ENCODE measurements at places on chromosomes 4 and X.

- ATAC-seq, result no peak
Observed at GRCh38 chr4:100075486-100076270, 114.6 kb downstream of the DDIT4L start.

DNA sequence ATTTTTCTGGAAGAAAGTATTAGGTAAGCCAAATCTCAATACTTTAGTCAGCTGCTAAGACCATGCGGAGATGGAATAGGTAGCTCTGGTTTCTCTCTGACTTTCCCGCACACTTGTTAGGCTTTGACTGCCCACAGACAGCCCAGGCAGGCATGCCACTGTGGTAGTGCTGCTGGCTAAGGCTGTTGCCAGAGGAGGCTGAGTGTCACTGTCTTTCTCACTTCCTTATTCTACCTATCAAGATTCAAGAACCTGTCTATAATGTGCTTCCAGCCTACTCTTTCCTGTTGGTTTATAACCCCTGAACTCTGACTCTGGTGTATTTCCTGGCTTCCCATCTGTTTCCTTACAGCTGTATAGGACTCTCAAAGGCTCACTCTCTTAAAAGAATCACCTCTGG, 81.8 kb upstream of the TRPC5 start:
- no peak for ATAC-seq

DNA sequence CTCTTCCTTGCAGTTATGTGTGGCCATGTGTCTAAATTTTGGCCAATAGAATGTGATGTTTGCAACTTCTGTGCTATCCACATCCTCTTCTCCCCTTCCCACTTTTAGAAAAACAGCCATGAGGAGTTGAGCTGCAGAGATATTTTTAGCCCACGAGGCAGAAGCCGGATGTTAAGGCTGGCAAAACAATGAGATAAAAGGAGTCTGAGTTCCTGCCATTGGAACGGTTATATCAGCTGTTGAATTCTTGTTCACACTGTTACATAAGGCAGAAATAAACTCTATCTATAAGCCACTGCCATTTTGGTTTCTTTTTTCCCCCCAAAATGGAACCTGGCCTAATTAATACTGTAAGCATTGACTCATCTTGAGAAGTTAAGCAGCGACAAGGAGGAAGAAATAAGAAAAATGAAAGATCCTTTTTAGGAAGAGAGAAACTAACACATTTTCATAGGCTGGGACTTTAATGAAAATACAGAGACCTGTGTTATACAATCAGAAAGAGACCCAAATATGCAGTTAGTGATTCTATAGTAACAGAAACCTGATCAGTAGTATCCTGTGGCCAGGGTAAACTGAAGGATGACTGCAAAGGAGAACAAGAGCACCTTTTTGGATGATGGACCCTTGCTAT, 200.5 kb downstream of the INPP4B start:
- no peak for ATAC-seq

GRCh38 chr4:110860901-110861300, 238.0 kb upstream of the PITX2 start:
- no peak for ATAC-seq

DNA sequence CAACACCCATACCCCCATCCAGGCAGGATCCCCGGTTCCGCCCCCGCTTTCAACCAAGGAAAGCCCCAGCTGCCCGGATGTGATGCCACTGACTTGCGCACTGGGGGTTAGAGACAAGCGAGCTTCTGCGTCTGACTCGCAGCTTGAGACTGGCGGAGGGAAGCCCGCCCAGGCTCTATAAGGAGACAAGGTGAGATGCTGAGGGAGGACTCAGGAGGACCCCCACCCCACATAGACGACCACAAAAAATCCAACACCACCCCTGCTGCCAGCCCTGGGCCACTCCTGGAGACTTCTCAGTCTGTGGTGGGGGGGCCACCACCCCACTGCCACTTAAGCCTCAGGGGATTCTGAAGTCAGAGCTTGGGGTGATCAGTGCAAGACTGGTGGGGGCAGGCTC, at the start of gene MAGEA4:
Gene MAGEA4 (plus strand): TSS at position 110 of the 400 bp plus-strand sequence. CDS start 10,776 bp downstream, outside the sequence.
- no peak for ATAC-seq

DNA sequence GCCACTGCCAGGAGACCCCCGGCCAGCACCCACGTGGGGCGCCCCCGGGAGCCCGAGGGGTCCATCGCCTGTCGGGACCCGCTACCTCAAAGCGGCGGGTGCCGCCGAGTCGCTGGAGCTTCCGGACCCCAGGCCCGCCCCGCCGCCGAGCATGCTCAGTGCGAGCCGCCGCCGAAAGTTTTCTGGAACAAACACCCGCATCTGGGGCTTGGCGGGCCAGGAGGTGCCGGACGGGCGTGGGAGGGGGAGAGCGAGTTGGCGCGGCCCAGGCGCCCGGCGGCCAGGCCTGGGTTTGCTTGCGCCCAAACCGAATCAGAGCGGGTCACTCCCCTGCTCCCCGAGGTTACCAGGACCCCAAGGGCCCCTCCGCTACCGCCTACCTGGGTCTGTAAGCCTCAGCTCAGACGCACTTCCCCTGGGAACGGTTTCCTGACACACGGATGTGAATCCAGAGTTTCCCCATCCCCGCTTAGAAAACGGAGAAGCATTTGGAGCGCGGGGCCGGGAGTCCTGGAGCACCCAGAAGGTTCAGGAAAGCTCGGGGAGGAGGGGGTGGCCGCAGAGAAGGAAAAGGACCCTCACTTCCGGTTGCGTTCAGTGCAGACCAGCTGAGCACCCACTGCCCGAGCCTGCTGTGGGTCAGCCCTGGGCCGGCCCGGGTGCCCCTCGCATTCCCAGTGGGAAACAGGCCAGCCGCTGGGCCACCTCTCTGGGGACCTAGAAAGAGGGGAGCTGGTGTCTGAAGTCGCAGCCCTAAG, at the start of gene EVC2:
Gene EVC2 (minus strand): TSS at position 111 of the 758 bp plus-strand sequence. CDS start 46 bp downstream, at position 65.
- ATAC-seq, result peak; percentile 73

- ATAC-seq, result no peak
Observed at GRCh38 chrX:39592776-39593175, 505.0 kb downstream of the BCOR start.

DNA sequence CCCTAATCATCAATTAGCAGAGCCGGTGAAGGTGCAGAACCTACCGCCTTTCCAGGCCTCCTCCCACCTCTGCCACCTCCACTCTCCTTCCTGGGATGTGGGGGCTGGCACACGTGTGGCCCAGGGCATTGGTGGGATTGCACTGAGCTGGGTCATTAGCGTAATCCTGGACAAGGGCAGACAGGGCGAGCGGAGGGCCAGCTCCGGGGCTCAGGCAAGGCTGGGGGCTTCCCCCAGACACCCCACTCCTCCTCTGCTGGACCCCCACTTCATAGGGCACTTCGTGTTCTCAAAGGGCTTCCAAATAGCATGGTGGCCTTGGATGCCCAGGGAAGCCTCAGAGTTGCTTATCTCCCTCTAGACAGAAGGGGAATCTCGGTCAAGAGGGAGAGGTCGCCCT, 3.3 kb upstream of the OPN1LW start:
- ATAC-seq, result no peak

DNA sequence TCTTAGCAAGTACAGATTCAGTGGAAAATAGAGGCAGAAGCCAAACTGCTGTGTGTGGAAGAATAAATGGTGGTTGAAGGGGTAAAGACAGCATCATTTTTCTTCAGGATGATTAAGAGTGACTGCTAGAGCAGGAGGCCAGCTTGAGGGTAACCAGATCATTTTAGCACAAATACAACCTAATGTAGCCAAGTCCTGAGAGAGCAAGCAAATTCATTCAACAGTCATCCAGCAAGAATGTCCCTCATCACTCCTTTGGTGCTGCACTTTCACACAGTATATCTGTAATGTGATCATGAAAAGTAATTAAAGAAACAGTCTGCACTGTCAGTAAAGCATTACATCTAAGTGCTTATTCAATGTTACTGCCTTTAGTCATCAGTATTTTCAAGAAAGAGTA, 44.8 kb downstream of the NPFFR2 start:
- no peak for ATAC-seq

DNA sequence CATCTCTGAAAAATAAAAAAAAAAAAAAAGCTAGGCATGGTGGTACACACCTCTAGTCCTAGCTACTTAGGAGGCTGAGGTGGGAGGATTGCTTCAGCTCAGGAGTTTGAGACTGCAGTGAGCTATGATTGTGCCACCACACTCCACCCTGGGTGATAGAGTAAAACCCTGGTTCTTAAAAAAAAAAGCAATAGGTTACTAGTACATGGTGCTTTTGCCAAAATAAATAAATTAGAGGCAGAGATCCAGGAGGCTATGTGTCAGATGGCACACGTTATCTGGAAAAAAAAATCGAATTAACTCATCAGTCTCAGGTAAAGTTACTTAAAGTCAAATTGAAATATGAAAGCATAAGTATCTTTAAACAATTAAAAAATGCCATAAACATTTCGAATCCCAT, 94.3 kb downstream of the VCX3A start:
- no peak for ATAC-seq

DNA sequence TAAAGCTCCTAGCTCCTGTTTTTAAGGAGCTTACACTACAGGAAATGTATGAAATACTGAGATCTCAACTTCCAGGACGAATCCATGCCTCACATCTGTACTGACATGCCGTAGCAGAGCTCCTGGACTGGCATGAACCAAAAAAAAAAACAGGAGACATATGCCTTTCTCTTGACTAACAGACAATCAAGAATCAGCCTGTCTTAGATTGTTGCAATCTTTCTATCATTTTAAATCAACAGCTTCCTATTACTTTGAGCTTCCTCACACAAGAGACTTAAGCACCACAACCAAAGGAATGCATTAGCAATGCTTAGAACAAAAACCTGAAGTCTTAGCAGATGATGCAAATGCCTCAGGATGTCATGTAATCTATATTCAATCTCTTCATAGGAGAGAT, 34.7 kb upstream of the AREG start:
- ATAC-seq, result no peak

- ATAC-seq, result no peak
Observed at GRCh38 chr4:4524364-4524763, 17.5 kb downstream of the STX18 start.

- ATAC-seq, result no peak
Observed at GRCh38 chr4:113103556-113103955, 54.1 kb downstream of the ANK2 start.

DNA sequence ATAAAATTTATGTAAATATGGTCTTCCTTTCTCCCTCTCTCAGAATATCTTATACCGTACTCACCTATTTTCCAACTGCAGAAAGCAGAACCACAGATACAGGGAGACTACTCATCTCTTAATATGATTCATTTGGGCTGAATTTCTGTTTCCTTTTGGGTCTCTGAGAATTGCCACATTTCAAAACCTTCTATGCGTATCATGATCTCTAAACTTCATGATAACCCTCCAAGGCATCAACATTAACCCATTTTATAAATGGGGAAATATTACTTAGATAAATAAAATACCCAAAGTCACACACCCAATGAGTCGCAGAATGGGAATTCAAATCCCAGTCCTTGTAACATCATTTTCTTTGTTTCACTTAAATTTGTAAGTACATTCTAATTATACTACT, 16.6 kb upstream of the PRDM8 start:
- ATAC-seq, result no peak

DNA sequence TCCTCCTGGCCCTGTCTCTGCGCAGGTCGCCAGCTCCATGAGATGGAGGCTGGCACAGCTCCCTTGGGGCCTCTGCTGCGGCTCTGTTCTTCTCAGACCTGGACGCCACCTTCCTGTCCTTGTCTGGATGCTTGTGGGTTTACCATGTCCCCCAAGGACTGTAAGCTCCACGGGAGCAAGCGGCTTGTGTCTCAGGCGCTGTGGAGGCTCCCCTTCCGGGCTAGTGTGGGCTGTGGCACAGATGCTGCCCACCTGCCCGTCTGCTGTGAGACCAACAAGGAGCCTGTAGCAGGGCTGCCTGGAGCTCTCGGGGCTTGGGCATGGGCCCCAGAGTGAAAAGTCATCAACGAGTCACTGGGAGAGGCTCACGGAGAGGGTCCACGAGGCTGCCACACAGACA, 25.2 kb downstream of the NAT8L start:
- ATAC-seq, result no peak

DNA sequence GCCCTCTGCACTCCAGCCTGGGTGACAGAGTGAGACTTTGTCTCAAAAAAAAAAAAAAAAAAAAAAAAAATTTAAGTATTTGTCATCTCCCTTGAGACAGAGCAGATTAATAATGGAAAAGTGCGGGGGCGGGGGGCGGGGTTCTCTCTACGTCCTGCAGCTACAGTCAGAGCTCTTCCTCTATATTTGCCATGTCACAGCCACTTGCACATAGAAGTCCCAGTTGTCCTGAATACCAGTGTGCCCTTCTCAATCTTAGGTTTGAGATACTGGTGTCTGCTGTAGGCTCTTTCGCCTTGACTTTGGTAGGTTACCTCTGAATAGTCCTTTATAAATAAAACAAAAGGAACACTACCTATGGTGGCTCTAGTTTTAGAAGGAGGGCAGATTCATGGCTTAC, 237.8 kb upstream of the PGRMC2 start:
- ATAC-seq, result no peak

GRCh38 chr4:19944251-19944650, 307.5 kb upstream of the SLIT2 start:
- ATAC-seq, result no peak

DNA sequence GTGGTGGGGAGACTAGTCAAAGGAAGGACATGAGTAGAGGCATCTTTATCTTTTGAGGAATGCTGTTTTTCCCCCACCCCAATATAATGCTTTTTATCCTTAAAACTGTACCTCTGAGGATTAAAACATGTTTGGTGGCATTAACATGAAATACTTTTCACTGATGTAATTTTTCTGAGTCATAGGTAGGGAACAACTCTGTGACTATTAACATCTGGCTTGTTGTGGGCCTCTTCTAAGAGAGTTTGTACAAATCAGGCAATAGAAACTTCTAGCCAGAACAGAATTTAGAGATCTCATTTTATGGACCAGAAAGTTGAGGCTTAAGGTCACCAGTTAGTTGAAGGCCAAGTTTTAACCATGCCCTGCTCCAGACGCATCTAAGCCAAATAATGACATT, 207.6 kb downstream of the SOX3 start:
- ATAC-seq, result no peak

DNA sequence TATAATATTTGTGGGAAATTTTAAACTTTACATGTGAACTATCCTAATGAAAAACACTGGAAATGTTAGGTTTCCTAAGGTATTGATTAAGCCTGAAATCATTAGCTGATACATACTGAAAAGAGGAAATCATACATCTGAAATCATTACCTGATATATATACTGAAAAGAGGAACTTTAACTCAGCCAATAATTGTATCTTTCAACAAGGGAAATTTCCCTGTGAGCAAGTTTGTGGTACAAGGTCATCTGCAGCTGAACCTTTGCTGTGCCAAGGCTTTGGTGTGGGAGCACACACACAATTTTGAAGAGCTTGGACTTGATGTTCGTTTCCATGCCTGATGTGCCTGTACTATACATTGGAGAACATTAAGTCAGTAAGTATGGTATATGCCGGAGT, 131.9 kb upstream of the USP9X start:
- no peak for ATAC-seq

GRCh38 chrX:34901761-34902160, 40.8 kb upstream of the FAM47B start:
- ATAC-seq, result no peak

GRCh38 chrX:31836479-31836878, 764.6 kb upstream of the FTHL17 start:
- ATAC-seq, result no peak

GRCh38 chrX:136907621-136908020, 27.1 kb upstream of the RBMX start:
- no peak for ATAC-seq

Measured in gastroesophageal sphincter (tissue), 4 donors.